ENCODE measurements at places on chromosomes 6 and 20.

DNA sequence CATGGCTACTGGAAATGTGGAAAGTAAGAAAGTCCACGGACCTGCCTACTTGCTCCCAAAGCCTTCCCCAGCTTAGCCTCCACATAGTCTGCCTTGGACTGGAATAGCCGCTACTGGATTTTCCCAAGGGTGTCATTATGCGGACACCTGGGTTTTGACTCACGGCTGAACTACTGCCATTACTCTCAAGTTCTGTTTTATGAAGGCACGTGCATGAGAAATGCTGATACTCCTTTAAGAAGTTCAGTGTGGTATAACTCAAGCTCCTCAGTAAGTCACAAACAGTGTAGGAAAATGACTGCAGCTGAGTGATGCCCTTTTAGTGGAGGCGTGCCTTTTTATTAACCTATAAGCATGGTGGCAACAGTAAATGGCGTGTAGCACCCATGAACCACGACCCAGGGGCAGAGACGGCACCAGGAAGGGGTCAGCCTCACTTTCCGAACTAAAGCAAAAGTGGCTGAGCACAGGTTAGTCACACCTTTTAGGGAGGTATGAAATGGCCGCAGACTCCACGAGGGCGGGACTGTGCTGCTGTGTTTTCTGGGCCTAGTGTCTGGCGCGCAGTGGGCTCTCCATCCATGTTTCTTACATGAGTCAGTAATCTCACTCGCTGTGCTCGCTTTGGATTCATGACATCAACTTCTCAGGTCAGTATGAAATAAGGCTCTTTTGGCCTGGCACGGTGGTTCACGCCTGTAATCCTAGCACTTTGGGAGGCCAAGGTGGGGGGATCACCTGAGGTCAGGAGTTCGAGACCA lies 23.9 kb downstream of the PSMG4 start:
- DNase-seq = no peak

- DNase-seq = no peak
These were observed 235.6 kb downstream of the BCAS1 start for GRCh38 chr20:53834749-53835148.

DNA sequence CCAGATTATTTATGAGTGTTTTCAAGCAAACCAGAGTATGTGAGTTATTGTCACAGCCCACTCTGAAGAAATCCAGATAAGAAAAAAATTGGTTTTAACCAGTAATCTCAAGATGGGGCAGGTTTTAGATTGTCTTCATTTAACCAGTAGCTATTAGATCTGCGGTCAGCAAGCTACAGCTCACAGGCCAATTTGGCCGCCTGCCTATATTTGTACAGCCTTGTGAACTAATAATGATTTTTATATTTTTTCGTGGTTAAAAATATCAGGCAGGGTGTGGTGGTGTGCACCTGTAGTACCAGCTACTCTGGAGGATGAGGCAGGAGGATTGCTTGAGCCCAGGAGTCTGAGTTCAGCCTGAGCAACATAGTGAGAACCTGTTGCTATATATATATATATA lies 5.0 kb downstream of the FAM209B start:
- no peak for DNase-seq

GRCh38 chr6:91646649-91647048 lies 1059.8 kb upstream of the MAP3K7 start:
- no peak for DNase-seq

DNA sequence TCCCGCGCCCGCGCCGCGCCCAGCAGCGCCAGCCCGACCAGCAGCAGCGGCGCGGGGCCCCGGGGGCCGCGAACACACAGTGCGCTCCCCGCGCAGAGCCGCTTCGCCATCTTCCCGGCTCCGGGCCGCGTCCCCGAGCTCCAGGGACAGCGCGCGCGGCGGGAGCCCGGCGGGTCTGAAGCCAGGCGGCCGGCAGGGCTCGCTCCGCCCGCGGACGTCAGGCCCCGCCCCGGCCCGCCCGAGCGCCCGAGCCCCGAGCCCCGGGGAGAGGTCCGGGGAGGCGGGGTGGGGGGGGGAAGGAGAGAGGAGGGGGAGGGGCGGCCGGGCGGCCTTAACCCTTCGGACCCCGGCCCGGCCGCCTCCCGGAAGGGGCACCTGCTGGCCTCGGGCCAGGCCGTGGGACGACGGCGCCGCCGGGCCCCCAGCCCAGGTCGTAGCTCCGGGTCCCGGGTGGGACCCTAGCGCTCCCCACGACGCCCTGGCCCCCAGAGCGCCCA lies at the start of gene LAMA5:
LAMA5 (minus strand) TSS at position 177 of the 497 bp plus-strand sequence; CDS start at position 110, 67 bp downstream.
- no peak for DNase-seq

- DNase-seq = no peak
These were observed 111.2 kb downstream of the NFATC2 start for GRCh38 chr20:51431321-51431720.

GRCh38 chr6:155182103-155182502 lies 81.7 kb upstream of the CLDN20 start:
- no peak for DNase-seq

- DNase-seq = no peak
These were observed 185.1 kb downstream of the CLIC5 start for GRCh38 chr6:45830441-45831139.

DNA sequence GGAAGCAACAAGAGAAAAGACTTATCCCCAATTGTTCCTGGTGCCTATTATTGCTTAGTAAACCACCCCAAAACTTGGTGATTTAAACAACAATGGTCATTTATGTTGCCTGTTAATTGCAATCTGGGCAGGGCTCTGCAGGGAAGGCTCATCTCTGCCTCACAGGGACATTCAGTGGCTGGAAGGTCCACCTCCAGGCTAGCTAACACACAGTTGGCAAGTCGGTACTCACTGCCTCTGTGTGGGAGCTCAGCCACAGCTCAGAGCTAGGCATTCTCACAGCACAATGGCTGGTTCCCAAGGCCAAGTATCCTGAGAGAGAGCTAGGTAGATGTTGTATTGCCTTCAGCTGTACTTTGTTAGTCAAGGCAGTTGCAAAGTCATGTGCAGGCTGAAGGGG lies 18.5 kb upstream of the GMDS start:
- DNase-seq = no peak

- DNase-seq = no peak
These were observed 300.8 kb upstream of the STXBP5 start for GRCh38 chr6:146903451-146903850.

GRCh38 chr20:49484180-49485140 lies 2.0 kb upstream of the KCNB1 start:
- peak; percentile 51 for DNase-seq

GRCh38 chr6:157879873-157880254 lies 56.8 kb downstream of the SNX9 start:
- DNase-seq = no peak

DNA sequence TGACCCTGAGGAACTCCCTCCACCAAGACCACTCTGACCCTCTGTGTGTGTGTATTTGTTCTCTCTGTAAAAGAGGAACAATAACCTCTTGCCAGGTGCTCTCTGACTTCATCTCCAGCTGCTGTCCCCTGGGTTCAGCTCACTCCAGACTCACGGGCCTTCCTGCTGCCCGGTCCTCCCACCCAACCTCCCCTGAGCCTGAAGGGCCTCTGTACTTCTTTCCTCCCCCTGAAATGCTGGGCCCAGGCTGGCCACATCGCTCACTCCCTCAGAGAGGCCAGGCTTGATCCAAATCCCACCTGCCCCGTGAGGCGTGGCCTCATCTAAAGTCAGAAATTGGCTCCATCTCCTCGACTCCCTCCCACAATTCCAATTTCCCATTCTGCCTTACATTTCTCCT lies 202.4 kb downstream of the PRKN start:
- DNase-seq = no peak

DNA sequence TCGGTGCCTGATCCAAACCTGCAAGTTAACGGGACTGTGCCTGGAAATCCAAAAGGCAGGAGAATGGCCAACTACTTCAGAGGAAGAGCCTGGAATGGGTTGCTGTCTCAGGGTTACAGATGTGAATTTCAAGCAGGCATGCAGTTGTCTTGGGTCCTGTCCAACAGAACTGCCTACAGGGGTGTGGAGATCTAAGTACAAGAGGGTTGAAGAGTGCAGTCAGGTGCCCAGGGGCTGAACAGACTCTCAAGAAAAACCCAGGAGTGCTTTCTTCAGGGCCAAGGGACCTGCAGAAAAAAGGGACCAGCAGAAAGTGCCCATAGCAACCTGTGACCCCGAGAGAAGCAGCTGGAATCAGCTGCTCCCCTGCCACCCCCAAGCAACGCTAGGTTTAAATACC lies 71.0 kb downstream of the PREP start:
- no peak for DNase-seq

GRCh38 chr20:46423882-46424482 lies 17.6 kb upstream of the ELMO2 start:
- DNase-seq = no peak

DNA sequence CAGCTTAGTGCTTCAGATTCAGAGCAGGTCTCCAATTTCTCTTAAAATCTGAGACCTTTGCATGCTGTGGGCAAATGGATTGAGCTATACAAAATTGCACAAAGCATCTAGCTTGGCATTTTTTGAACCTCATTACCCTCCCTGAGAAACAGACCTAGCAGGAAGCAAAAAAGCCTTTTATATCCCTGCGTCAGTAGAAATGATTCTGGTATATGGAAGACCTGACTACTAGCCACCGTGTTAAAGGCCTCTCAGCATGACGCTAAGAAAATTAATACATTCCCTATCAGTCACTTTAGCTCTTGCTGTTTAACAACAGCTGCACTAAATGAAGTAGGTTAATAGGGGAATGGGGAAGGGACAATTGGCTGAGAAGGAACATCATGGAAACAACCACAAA lies 110.7 kb upstream of the SMLR1 start:
- DNase-seq = no peak

DNA sequence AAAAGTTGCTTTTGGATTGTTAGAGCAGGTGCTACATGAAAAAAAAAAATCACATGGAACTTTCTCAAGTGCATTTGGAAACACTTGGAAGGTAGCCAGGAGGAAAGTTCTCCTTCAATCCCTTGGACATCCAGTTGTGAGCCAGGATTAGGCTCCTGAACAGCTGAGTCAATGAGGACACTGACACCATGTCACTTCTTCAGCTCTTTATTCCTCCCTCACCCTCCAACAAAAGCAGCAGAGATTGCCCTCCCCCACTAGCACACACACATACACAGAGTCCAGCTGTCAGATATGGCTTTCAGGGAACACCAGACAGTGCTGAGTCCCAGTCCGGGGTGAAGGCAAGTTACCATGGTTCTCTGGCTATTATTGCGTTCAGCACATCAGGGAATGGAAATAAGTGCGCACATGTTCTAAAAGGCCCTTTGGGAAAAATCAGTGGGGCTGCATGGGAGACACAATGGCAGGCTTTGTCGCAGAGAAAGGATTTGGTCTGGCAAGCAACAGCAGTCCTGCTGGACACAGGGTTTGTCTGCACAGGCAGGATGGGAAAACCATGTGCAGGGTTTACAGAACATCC lies 124.7 kb upstream of the MARCKS start:
- DNase-seq = no peak

- DNase-seq = no peak
These were observed 1189.4 kb upstream of the EYS start for GRCh38 chr6:66896415-66896814.

- DNase-seq = no peak
These were observed 62.5 kb downstream of the GJA1 start for GRCh38 chr6:121497970-121498375.

DNA sequence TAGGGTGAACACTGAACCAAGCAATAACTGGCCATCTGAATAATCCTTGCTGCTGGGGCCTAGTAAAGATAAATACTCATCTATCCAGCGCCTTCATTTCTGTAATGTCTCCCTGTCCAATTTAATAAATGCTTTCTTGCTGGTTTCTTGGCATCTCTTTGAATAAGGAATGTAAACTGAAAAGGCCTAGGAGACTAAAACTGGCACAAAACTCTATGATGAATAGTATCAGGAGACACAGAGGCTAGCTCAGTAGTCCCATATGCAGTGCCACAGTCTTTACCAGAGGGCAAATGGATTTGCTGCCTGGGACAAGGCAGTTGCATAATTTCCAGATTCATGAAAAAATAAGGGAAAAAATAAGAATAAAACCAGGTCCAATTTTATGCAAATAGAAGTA lies 324.4 kb downstream of the CENPW start:
- DNase-seq = no peak

DNA sequence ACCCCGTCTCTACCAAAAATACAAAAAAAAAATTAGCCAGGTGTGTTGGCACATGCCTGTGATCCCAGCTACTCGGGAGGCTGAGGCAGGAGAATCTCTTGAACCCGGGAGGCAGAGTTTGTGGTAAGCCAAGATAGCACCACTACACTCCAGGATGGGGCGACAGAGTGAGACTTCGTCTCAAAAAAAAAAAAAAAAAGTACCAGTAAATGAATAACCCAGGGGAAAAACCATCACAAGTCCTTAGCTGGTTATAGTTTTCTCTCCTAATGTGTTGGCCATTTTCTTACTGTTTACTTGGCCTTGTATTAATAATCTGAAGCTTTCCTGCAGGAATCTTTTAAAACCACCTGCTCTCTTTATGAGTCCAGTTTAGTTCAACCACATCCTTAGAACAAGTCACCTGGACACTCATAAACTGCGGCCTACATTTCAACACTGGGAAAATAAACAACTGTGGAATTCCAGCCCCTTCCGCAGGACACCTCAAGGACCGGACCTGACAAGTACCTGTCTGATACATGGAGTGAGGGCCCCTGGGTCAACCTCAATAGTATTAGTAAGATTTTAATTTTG lies 102.6 kb downstream of the ATP9A start:
- no peak for DNase-seq

- DNase-seq = no peak
These were observed at the start of gene BPIFB3 for GRCh38 chr20:33053291-33054106. Gene BPIFB3, plus strand, starts transcription at chr20:33053903. Its CDS starts 1,533 bp downstream, at chr20:33055436.

DNA sequence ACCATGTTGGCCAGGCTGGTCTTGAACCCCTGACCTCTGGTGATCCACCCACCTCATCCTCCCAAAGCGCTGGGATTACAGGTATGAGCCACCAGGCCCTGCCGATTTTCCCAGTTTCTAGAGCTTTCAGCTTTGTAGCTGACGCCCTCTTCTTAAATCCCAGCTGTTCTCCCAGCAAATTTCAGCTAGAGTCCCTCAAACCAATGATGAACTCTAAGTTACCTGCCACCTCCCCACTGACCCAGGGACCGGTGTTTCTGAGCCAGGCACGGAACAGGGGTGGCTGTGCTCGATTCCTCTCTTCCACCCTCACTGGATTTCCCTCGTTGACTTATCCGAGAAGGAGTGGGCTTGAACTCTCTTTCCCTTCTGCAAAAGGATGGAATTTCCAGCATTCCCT lies 39.1 kb downstream of the SUN5 start:
- no peak for DNase-seq

DNA sequence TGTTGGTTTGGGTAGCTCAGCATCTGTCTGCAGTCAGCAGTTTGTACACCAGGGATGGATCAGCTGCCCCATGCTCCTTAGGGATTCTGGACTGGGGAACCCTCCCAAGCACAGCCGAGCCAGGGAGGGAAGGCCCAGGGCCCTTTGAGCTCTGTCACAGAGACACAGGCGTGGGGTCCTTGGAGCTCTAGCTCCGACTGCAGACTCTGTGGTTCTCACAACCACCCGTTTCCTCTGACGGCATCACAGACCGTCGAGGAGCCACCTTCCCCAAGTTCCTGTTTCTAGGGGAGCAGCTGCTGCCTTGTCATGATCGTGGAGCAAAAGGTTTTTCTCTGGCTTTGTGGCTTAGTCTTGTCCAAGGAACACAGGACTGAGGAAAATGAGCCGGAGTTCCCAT lies at the start of gene SLA2:
SLA2 (minus strand) TSS at position 199 of the 400 bp plus-strand sequence. CDS start 4,861 bp downstream, outside the sequence.
- peak; percentile 69 for DNase-seq

GRCh38 chr6:34792605-34793500 lies 970 bp downstream of the BLTP3A start:
- DNase-seq = no peak

- no peak for DNase-seq
These were observed 45.4 kb downstream of the CEP162 start for GRCh38 chr6:84182001-84182400.

Measured in activated CD8-positive, alpha-beta memory T cell treated with anti-CD3 and anti-CD28 coated beads, Interleukin-2, amount 50 U/mL, for 4 hours (primary cell).